D341Med (cell line): ENCODE measurements at places on chromosomes 1 and 21.

- no peak for DNase-seq
Measured at GRCh38 chr1:58754683-58755467, 29.0 kb downstream of the JUN start.

GRCh38 chr1:57058652-57059501 is 93.1 kb upstream of the C8B start:
- DNase-seq: no peak

DNA sequence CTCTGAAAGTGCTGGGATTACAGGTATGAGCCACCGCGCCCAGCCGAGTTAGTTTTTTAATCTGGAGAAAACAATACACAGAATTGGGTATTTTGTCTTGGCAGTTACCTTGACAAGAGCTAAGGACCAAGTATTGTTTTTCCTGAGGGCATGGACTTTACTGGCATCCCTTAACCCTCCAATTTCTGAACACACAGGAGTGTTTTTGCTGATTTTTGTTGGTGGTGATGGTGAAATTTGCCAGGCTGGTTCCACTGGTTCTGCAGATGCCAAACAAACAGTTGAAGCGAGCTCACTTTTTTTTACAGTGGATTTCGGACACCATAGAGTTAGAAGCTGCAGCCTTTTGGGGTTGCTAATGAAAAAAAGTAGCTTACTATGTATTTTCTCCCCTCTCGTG is 37.2 kb upstream of the SH3D21 start:
- DNase-seq: no peak

GRCh38 chr1:117284399-117285215 is 73.9 kb upstream of the VTCN1 start:
- peak; percentile 56 for DNase-seq

DNA sequence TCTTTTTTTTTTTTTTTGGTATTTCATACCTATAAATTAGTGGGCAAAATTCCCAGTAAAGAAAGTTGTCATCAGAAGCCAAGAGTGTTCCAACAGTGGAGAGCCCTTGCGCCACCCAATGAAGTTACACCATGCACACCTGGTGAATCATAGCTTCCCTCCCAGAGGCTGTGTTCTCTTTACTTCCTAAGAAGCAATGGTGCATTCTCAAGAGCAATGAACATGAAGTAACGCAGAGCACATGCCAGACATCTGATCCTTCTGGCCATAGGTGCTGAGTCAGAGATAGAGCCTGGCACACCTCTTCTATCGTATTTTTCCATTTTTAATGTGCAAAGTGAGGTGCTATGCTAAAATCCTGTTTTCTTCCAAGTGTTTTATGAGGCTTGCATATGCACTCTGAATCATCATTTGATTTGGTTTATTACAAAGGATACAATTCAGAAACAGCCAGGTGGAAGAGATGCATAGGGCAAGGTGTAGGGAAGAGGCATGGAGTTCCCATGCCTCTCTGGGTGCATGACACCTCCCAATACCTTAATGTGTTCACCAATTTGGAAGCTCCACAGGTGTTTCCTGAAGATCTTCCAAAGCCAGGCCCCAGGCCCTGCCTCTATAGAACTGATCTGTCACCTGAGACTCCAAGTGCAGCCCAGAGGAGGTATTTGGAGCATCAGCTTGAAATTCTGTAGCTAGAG is 408.0 kb downstream of the SIPA1L2 start:
- no peak for DNase-seq

- DNase-seq: no peak
Measured at GRCh38 chr1:67060811-67061218, 6.9 kb upstream of the SLC35D1 start.

DNA sequence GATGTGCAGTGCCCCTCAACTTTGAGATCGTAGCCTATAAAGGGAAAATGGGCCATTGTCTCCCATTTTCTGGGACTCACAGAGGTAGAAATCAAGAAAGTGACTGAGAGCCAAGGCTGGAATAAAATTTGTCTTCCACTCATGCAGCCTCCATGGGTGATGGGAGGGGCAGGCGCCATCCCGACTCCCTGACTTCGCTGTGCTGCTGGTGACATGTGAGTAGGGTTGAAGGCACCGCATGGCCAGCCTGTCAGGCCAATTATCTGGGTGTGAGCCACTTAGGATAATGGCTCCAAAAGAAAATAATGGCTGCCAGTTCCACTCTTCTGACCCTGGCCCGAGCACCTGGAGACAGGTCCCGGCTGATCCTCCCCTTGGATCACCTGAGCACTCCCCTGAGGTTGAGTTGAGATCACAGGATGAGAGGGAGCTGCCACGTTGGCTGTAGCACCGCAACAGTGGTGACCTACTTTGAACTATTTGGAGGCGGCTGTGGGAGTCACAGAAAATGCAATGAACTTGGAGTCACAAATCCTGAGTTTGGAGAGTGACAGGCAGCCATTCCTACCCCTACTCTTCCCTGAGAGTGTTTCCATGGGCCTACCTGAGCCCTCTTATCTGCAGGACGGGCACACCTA is 26.3 kb downstream of the CAPN9 start:
- DNase-seq: no peak

DNA sequence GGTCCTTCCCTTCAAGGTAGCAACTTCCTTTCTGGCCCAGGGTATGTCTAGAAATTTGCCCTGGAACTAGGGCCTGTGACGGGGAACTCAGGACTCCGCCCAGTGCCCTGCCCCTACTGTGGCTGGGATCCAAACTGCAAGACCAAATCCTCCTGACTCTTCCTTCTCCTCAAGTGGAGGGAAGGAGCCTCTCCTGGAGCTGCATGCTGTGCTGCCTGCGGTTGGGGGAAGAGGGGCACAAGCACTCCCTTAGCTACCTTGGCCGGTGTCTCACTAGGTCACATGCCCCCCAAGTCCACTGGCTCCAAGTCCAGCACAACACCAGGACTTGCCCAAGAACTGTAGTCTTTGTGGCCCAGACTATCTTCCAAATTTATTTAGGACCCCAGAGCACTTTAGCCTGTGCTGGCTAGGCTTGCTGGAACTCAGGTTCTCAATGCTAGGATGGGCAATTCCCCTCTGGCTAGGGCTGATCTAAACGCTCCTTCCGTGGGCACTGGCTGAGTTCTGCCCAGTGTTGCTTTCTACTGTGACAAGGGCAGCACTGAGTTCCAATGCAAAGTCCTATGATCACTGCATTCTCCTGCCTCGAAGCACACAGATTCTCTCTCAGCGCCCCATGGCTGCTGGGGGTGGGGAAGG is 12.2 kb downstream of the ADSS2 start:
- DNase-seq: no peak

- DNase-seq: no peak
Measured at GRCh38 chr1:105204836-105205371, 1455.2 kb downstream of the AMY1C start.

- DNase-seq: no peak
Measured at GRCh38 chr1:99598738-99599411, 47.0 kb upstream of the PALMD start.

DNA sequence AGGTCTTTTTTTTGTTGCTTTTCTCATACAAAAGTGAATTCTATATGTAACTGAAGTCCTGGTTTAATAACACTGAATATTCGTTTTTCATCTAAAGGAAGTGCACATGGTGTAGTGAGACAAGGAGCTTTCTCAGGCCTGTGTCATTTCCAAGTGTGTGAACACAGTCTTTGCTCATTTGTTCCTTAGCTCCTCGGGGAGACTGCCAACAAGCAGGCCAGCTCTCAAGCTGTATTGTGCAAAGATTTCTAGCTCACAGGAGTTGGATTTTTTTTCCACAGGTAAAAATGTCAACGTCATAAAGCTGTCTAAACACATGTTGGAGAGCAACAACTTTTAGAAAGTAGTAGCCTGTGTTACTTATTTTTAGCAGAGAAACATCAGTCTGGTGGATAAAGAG is 87.8 kb upstream of the S1PR1 start:
- DNase-seq: no peak

GRCh38 chr1:19338323-19338762 is 26.2 kb downstream of the SLC66A1 start:
- no peak for DNase-seq

GRCh38 chr1:5379176-5379759 is 613.0 kb downstream of the NPHP4 start:
- peak; percentile 80 for DNase-seq

GRCh38 chr21:41638201-41638790 is 128.6 kb downstream of the RIPK4 start:
- no peak for DNase-seq

- no peak for DNase-seq
Measured at GRCh38 chr1:182444497-182444896, 5.4 kb upstream of the RGSL1 start.

GRCh38 chr1:6673816-6674398 is 27.7 kb downstream of the DNAJC11 start:
- no peak for DNase-seq

GRCh38 chr1:42482635-42483153 is 19.6 kb downstream of the CCDC30 start:
- DNase-seq: no peak

DNA sequence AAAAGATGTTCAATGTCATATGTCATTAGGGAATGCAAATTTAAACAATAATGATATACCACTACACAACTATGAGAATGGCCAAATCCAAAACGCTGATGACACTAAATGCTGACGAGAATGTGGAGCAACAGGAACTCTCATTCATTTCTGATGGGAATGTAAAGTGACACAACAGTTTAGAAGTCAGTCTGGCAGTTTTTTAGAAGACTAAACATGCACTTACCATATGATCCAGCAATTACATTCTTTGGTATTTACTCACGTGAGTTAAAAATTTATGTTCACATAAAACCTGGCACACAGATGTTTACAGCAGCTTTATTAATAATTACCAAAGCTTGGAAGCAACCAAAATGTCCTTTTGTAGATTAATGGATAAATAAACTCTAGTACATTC is 110.4 kb upstream of the C1orf21 start:
- no peak for DNase-seq

DNA sequence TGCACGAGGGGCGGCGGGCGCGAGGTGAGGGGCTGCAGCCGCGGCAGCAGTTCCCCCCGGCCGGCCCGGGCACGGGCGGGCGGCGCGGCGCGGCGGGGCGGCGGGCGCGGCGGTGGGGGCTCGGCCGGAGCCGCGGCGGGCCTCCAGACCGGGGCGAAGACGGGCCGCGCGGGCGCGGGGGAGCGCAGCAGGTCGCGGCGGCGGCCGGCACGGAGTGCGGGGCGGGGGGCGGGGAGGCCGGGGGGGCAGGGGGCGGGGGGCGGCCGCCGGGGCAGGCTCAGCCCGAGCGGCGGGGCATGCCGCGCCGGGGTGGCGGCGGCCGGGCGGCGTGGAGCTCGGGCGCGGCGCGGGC is 311 bp downstream of the IRF2BP2 start:
- DNase-seq: peak; percentile 81

GRCh38 chr1:50427818-50428779 is 4.9 kb upstream of the DMRTA2 start:
- peak; percentile 62 for DNase-seq

DNA sequence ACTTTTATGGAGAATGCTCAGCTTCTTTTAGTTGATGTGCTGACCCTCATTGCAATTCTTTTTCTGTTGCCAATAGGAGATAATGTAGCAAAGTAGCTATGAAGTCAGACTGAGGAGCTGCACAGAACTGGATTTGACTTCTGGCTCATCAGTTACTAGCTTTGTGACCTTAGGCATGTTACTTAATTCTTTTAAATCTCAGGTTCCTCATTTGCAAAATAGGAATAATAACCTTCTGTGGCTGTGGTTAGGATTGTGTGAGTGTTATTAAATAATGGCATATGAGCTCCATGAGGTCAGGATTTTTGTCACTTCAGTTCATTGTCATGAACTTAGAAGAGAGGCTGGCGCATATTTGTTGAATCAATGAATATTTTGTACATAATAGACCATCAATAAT is 237.6 kb upstream of the SGIP1 start:
- DNase-seq: no peak

DNA sequence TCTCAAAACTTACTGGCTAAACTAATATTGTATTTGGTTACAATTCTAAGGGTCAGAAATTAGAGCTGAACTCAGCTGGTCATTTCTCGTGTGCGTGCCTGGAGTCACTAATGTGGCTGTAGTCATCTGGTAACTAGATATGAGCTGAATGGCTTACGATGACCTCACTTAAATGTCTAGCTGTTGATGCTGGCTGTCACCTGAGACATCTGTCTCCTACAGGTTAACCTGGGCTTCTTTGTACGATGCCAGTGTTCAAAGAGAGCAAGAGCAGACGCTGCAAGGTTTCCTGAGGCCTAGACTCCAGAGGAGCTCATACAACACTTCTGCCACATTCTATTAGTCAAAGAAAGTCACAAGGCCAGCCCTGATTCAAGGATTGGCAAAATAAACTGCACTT is 17.1 kb upstream of the ALG6 start:
- no peak for DNase-seq

DNA sequence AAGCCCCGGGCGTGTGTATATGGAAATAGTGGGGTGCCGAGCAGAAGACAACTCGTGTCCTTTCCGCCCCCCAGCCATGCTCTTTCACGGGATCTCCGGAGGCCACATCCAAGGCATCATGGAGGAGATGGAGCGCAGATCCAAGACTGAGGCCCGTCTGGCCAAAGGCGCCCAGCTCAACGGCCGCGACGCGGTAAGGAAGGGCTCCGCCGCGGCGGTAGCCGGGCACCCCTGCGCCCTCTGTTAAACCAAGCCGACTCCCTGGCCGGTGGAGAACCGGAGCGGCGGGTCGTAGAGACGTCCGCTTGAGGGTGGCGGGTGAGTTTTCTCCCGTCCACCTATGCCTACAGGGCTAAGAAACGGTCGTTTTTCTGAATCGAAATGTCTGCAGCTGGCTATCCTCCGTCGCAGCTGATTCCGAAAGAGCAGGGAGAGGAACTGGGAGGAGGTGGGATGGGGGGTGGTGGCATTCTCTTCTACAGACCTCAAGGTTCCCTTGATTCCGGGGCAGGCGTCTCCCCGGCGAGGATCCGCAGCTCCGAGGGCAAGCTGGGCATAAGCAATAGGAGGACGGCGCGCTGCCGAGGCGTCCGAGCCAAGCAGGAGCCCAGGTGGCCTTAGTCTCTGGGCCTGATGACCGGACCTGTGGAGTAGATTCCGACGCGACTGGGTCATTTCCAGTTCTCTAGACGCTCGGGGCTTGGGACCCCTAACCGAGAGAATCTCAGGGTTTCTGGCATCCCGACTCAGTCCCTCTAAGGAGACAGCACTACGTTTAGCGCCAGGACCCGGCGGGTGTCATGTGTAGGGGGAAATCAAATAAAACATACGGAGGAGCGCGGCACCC is 856 bp downstream of the LHX9 start:
- DNase-seq: peak; percentile 68

DNA sequence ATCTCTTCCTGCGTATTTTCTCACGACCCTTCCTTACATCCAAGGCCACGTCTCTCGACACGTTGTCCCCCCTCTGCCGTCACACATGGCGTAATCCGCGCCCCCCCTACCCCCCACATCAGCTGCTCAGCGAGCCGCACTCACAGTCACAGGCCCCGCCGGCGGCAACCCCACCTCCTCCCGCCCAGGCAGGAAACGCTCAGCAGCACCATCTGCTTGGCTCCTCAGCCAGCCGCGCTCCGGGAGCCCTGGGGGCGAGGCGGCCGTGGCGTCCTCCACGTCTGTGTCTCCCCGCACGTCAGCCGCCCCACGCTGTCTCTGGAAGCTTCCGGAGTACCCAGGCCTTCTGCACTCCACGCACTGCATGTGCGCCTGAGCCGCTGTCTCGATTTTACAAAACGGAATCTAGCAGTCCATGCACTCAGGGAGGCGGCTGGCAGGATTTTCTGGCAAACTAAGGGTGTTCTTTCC is 64.6 kb downstream of the SIK1 start:
- peak; percentile 83 for DNase-seq
